ENCODE measurements at places on chromosomes 1 and 21.

DNA sequence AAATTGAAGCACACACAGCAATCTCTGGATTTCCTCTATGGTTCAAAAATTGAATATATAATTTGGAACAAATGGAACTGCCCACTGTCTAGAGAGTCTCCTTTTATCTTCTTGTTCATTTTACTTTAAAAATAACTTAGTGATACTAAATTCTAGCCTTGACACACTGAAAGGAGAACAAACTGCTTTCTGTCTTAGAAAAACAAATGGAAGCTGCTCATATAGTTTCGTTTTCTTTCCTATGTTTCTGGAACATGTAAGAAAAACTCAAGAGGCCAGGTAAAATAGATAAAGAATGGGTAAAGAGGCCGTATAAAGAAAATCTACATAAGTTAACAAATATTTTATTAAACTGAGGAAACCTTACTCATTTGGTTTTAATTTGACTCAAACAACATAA lies 332.7 kb downstream of the NEGR1 start:
- DNase-seq, result peak; percentile 33

GRCh38 chr1:2986549-2987305 lies 34.5 kb upstream of the ACTRT2 start:
- no peak for DNase-seq

- no peak for DNase-seq
These were observed 365.9 kb downstream of the COL11A1 start for GRCh38 chr1:102742426-102742825.

- peak; percentile 27 for DNase-seq
These were observed 8.0 kb upstream of the LEPR start for GRCh38 chr1:65412256-65412983.

- DNase-seq, result no peak
These were observed 162.0 kb downstream of the KIF26B start for GRCh38 chr1:245316784-245317183.

Data from inflammatory macrophage (primary cell).